ENCODE measurements at places on chromosomes 1 and 21.
A peak's percentile ranks its signal among the peaks of the same experiment; 100 is the strongest.

GRCh38 chr1:162872981-162873380, 12.0 kb upstream of the CCDC190 start:
- no peak for DNase-seq

- DNase-seq: no peak
Observed at GRCh38 chr1:60160141-60160540, 86.6 kb upstream of the C1orf87 start.

DNA sequence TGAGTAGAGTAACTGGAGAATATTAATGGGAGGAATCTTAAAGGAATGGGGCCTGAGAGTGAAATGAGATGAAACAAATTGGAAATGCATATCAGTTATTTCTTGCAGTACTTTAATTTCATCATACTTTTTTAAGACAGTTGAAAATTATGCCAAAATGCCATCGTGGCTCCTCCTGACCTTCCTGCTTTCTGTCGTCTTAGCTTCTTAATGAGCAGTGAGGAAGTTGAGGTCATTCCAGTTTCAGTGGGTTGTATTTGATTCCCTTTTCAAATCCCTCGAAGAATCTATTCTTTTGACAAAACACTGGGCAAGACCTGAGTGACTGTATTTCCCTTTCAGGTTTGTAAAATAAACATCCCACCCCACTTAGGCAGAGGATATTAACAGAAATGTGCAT, 134.9 kb upstream of the MAP1LC3C start:
- DNase-seq: no peak

DNA sequence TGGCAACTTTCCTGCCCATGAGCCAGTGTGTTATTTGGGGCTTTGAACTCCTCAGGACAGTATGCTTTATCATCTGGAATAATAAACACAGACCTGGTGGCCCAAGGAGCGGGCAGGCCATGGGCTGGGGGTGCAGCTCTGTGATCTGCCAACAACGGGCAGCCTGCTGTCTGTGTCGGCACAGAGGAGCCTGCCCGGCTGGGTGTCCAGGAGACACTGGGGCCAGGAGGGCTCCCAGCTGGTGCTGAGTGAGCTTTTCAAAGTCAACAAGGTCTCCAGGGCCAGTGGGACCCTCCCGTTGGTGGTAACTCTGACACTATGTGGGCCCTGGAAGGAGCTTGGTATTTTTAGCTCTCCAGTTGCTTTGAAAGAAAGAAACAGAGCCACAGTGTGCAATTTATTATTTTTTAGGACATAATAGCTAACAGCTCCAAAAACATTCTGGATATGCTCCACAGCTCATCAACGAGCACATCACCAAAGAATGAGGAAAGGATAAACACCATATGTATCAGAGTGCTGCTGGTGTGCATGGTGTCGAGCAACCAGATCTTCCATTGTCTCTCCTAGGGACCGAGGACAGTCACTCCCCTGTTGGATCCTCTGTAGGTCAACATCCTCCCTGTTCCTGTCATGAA, 488.7 kb upstream of the USP24 start:
- no peak for DNase-seq

- DNase-seq: peak; percentile 60
Observed at GRCh38 chr1:78303620-78304019, 187.2 kb upstream of the PTGFR start.

DNA sequence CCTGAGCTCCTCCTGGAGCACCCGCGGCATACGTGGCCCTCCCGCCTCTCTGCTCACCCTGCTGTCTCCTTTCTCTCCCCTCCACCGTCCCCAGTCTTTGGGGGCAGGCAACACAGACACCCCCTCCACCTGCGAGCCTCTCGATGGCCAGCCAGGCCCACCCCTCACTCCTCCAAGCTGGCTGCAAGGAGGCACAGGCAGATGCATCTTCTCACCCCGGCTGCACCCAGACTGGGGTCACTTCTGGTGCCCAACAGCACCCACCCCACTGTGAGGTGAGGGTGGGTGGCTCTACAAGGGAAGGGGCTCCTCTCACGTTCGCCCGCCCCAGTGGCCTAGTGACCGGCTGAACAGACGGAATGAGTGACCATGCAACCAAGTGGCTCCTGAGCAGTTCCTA, 108.0 kb upstream of the ARHGEF16 start:
- DNase-seq: no peak

DNA sequence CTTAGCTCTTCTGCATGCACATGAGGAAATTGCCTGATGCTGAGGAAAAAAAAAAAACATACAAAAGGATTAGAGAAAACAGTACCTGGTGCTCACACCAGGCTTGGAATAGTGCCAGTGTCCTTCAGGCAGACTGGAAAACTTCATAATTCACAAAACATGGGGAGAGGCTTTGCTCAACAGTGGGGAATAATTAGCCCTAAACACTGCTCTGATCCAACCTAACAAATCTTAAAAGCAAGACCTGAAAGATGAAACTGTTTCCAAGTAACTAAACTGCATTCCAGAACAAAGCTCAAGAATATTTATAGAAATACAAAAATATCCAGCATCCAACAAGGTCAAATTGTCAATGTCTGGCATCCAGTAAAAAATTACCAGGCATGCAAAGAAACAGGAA, 124.8 kb downstream of the AK5 start:
- no peak for DNase-seq

DNA sequence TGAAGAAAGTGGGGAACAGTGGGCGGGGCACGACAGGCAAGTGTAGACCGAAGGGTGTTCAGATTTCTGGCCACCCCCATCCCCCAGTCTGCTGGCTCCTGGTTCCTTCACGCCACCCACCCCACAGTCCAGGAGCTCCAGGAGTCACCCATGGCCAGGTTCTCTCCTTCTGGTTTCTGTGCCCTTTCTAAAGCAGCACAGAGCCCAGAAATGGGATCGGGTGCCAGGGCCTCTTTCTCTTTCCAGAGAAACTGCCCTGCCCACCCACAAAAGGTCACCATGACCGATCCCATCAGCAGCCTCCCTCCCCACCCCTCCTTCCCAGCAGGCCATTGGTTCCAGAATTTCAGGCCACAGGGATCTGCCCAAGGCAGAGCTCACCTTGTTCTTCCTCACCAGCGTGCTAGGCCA, 3.2 kb upstream of the CELSR2 start:
- no peak for DNase-seq

DNA sequence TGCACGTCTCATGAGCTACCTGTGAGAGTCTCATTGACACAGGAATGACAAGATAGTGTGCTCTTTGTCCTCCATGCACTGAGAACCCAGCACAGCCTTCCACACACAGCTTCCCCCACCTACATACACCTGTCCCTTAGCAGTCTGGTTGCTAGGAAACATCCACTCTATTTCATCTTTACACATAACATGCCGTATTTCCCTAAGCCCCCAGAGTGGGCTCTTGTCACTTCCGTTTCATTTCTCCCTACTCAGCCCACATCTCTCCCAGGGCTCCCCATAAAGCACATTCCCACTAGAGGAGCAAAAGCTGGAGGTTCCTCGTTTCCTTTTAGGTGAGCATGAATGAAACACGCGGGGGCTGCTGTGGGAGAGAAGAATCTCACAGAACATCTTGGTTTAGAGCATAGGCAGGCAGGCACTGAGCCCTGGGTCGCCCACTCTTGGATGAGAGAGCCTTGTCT, 137.1 kb downstream of the ETS2 start:
- no peak for DNase-seq

- no peak for DNase-seq
Observed at GRCh38 chr1:162725301-162725837, 65.1 kb upstream of the HSD17B7 start.

- DNase-seq: peak; percentile 96
Observed at GRCh38 chr1:58903514-58904298, 119.9 kb upstream of the JUN start.

GRCh38 chr1:237736372-237737029, 154.2 kb downstream of the ZP4 start:
- no peak for DNase-seq

GRCh38 chr1:13703558-13704490, 3.8 kb downstream of the PRDM2 start:
- no peak for DNase-seq

DNA sequence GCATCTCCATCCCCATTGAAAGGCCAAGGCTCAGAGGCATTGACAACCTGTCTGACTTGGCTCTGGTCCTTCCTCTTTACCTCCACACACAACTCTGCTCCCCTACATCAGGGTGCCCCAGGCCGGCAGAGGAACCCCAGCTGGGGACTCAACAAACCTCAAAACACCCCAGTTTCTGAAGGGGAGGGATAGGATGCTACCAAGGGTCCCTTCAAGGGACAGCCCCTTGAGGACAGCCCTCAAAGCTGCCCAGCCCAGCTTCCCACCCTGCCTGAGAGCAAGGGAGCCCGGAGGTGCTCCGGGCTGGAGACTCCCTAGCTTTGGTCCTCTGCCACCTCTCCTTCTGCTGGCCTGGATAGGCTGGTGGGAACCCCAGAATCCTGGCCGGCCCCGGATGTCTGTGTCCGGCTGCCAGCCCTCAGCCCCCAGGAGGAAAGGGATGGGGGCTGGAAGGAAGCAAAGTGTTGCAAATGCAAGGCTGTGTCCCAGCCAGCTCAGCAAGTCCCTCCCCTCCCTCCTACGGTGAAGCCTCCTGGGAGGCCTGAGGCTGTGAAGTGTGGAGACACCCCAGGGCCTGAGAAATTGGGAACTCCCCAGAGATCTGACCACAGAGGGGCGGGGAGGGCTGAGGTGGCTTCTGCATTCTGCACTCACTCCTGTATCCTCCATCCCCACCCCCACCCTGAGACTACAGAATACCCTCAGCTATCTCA, 1.1 kb upstream of the MARCKSL1 start:
- no peak for DNase-seq

GRCh38 chr1:77433934-77434333, 152.1 kb downstream of the AK5 start:
- DNase-seq: no peak

DNA sequence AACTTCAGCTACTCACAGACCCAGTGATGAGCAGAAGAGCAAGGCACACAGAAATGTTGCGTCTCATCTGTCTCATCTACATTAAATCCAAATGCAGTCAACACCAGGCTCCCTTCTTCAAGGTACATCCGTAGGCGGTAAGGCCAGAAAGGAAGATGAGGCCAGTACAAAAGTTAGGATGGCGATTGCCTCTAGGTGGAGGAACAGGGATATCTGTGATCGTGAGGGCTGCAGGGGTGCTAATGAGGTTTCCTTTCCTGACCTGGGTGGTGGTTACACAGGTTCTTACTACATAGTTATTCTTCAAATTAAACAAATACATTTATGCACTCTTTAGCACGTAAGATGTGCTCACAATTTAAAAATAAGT, 1.4 kb upstream of the MYBPH start:
- no peak for DNase-seq

GRCh38 chr1:30842697-30843354, 65.7 kb downstream of the SDC3 start:
- no peak for DNase-seq

DNA sequence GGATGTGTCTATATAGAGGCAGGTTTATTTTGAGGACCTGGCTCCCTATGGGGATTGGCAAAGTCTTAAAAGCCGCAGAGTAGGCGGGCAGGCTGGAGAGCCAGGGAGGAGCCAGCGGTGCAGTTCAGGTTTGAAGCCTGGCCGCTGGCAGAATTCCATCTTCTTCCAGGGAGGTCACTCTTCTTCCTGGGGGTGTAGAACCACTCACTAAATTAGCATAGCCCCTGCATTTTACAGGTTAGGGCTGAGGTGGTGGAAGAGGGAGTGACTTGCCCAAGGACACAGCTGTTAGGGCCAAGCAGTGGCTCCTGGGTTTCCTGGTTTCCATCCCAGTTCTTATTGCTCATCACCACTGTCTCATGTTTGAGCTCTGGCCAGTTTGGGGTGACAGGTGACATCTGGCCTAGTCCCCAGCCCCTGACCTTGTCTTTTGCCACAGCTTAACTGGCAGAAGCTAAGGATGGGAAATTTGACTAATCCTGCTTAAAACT, 1.4 kb downstream of the PINK1 start:
- no peak for DNase-seq

- DNase-seq: no peak
Observed at GRCh38 chr1:231918239-231919015, 291.8 kb downstream of the DISC1 start.

DNA sequence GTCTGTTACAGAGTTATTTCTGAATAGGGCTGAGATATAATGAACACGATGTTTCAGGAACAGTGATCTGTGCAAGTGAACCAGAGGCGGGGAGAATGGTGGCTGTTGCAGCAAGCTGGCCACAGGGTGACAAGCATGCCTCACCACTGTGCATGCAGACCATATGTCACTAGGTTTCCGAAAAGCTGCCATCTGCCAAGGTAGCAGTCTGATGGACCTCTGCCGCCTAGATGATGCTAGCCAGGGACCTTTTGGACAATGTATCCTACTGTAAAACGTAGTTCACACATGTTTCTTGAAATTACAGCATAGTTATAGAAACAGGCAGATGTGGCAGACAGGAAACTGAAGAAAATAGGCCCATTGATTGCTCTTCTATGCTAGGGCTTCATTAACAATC, 204.2 kb upstream of the RRP15 start:
- DNase-seq: no peak

- DNase-seq: no peak
Observed at GRCh38 chr1:167795810-167796740, 74.3 kb downstream of the MPZL1 start.

GRCh38 chr1:87935130-87935529, 606.5 kb downstream of the LMO4 start:
- DNase-seq: no peak

GRCh38 chr1:173663159-173663558, 6.5 kb downstream of the ANKRD45 start:
- no peak for DNase-seq

GRCh38 chr1:165877940-165878556, 50.6 kb downstream of the UCK2 start:
- no peak for DNase-seq

DNA sequence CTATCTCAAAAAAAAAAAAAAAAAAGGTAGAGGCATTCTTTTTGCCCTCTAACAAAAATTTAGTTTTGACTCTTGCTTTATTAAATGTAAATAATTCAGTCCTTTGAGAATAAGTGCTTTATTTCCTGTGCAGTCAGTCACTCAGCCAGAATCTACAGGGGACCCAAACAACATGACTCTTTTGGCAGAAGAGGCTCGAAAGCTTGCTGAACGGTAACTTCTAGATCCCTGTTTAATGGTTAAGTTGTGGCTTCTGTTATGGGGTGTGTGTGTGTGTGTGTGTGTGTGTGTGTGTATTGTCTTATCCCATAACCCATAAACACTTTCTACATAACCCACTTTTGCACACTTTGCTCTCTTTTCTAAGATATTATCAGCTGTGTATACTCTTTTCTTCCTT, 54.9 kb upstream of the LAMC2 start:
- DNase-seq: no peak
